NCI-H526 treated with DMSO at 0.1 percent for 48 hours (cell line): ENCODE measurements at places on chromosomes 1 and 21.
A peak's percentile ranks its signal among the peaks of the same experiment; 100 is the strongest.

- DNase-seq = no peak
Observed at GRCh38 chr1:150808121-150808520, at the start of gene CTSK. Gene CTSK, minus strand, starts transcription at chr1:150808260. Its CDS starts 1,455 bp downstream, at chr1:150806805.

GRCh38 chr1:11283151-11283550 lies 10.2 kb downstream of the UBIAD1 start:
- no peak for DNase-seq

GRCh38 chr1:245301921-245302320 lies 147.1 kb downstream of the KIF26B start:
- no peak for DNase-seq

- DNase-seq = no peak
Observed at GRCh38 chr1:76951153-76951552, 83.9 kb downstream of the ST6GALNAC5 start.

- no peak for DNase-seq
Observed at GRCh38 chr1:69506721-69507120, 61.0 kb upstream of the LRRC7 start.

DNA sequence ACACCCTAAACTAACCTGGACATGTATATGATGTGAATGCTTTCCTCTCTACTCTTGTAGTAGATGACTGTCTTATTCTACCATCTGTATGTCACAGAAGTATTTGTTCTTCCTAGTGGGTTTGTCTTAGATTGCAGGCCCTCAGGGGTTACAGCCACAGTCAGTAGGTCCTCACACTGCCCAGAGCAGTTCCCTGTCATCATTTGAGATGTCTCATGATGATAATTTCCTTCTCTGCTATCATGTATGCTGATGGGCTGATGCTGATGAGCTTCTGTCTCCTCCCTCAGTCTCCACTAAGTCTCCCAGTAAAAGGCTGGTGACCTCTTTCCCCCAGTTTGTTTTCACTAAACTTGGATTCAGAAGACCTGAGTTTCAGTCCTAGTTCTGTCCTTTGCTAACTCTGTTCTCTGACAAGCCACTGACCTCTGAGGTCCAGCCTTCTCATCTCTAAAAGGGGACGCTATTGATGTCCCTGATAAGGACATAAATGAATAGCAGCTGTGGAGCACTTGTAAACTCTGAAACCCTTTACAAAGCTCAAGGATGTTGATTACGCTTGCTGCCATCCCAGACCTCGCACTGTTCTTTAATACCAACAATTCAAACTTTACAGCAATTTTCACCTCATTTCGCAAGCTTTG lies 3.1 kb upstream of the ETV3 start:
- no peak for DNase-seq

DNA sequence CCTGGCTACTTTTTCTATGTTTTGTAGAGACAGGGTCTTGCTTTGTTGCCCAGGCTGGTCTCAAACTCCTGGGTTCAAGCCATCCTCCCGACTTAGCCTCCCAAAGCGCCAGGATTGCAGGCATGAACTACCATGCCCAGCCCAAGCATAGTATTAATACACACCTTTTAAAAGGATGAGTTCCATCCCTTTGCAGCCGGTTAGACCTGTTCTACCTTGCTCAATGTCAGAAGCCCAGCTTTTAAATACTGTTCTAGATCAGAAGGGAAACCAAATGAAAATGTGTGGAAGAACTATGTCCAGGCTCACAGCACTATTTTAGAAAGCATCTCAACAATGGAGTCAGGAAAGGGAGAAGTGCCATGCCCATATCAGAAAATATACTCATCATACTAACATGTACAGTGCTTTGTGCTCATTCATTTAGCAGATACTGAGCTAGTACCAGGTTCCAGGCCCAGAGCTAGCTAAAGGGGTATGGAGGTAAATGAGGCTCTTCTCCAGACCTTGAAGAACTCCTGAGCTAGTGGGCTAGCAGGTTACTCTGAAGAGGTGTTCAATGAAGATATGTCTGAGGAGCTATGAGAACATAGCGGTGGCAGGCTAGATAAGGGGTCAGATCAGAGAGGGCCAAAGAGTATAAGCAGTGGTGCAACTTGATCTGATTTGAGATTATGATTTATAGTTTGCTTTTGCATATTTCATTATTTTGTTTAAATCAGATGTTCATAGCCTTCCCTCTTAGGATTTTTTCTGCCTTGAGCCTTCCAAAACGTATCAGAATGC lies 78.2 kb downstream of the RNF220 start:
- DNase-seq = no peak

DNA sequence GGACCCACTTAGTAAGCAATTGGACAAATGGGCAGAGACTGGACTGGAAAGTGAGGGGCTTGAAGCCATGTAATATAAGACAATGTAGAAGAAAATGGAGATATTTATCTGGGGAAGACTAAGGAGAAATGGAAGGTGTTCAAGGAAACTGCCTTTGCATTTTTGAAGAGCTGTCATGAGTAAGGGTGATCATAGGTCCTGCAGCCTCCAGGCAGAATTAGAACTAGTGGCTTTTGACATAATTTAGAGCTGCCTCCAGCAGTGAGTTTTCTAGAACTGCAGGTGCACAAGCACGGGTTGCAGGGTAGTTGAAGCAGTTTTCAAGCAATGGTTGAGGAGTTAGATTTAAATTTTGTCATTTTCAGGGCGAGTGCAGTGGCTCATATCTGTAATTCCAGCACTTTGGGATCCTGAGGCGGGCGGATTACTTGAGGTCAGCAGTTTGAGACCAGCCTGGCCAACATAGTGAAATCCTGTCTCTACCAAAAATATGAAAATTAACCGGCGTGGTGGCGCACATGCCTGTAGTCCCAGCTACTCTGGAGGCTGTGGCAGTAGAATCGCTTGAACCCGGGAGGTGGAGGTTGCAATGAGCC lies 3.7 kb upstream of the CDC14A start:
- no peak for DNase-seq

DNA sequence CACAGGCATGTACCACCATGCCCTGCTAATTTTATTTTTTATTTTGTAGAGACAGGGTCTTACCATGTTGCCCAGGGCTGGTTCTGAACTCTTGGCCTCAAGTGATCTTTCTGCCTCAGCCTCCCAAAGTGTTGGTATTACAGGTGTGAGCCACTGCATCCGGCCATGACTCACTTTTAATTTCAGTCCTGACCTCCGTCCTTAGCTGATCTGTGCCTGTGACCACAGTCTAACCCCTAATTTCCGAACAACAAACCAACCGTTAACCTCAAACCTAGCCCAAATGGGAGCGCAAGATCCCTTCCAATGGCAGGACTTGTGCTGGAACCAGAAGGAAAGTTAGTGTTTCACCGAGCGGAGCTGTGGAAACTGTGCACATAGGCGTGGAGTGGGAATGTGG lies 29.3 kb upstream of the MAN1C1 start:
- no peak for DNase-seq

DNA sequence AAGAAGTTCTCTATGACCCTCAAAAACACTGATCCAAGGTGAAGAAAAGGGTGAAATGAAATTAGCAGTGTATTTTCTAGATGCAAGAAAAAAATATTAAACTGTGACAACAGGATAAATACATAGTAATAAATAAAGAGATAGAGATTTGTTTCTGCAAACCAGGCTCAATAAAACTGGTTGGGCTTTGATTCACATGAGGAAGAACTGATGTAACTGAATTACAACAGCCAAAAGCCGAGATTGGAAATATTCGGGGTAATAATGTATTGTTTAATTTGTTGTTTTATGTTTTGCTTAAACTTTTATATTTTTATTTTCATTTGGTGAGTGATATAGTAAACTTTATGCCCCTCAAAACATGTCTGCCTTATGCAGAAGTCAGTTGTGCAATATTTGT lies 285.0 kb downstream of the BRINP3 start:
- no peak for DNase-seq

DNA sequence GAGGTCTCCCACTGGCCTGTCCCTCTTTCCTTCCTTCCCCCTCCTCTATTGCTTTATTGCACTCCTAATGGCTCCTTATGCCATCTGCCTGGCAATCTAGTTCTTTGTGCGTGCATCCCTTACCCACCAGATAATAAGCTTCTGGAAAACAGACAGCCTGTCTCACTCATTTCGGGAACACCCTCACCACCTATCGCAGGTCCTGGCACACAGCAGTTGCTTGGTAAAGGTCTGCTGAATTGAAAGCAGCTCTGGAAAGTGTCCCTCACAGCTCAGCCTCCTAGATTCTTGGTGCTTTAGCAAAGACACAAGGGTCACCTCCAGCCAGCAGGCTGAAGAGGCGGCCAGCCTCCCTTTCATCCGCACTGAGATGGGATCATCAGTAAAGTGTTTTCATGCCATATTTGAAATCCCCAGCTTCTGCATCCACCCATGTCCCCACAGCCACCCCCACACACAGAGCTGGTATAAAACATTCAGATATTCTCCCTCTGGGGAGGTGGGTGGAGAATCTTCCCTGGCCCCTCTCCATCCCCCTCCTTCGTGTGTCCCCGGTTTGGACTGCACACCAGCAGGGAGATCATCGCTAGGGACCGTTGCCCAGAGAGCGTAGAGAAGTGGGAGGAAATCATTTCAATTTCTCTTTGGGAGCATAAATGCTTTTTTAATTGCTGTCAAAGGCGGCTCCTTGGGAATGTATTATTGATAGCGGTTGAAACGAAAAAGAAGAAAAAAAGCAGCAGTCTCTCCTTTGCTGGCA lies 29.1 kb upstream of the ATP2B4 start:
- no peak for DNase-seq

- DNase-seq = no peak
Observed at GRCh38 chr1:6948416-6948815, 163.2 kb downstream of the CAMTA1 start.

- no peak for DNase-seq
Observed at GRCh38 chr1:39501666-39502065, 10.2 kb downstream of the BMP8A start.

DNA sequence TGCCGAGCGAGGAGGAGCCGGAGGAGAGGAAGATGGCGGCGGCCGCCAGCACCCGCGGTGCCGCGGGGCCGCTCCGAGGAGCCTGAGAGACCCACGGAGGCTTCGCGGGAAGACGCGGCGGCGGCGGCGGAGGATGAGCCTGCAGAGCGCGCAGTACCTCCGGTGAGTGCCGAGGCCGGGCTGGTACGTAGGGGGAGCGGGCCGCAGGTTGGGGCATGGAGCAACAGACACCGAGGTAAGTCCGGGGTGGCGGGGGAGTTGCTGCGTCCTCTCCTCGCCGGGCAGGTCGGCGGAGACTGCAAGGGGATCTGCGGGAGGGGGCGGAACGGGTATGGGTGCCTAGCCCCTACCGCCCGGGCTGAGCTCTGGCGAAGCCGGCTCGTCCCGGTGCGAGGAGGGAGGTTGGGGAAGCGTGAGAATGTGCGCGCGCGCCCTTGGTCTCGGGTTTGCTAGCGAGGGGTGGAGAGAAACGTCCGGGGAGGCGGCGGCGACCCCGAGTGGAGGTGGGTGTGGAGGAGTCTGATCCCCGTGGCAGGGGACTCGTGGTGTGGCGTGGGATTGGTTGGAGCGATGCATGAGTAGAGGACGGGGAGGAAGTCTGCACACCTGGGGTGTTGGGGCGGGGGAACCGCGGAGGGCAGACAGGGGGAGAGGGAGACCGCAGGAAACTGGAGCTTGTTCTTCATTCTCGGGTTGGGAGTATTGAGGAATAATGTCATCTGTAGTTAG lies at the start of gene SMG7:
SMG7 (plus strand) TSS at position 12 of the 729 bp plus-strand sequence; CDS start at position 134, 122 bp downstream.
- peak; percentile 56 for DNase-seq

- DNase-seq = no peak
Observed at GRCh38 chr1:203769505-203770343, 4.7 kb downstream of the LAX1 start.

- no peak for DNase-seq
Observed at GRCh38 chr1:181514298-181515290, 31.3 kb downstream of the CACNA1E start.

DNA sequence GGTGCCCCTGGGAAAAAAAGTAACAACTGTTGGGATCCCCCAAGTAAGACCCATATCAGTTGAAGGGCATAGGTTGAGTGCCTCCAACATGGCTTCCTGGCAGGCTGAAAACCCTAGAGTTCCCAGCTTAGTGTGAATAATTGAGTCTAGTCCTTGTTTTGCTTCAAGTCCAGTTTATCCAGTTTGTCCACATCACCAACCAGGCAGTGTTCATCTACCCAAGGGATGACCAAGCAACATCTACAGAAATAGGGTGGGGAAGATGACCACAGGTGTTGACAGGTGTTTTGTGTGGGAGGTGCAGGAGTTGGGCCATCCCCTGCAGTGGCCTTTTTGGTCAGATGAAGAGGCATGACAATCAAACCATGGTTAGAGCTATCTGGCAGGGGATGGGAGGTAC lies 54.3 kb upstream of the ERO1B start:
- DNase-seq = no peak

- no peak for DNase-seq
Observed at GRCh38 chr1:82377201-82377884, 576.6 kb downstream of the ADGRL2 start.

DNA sequence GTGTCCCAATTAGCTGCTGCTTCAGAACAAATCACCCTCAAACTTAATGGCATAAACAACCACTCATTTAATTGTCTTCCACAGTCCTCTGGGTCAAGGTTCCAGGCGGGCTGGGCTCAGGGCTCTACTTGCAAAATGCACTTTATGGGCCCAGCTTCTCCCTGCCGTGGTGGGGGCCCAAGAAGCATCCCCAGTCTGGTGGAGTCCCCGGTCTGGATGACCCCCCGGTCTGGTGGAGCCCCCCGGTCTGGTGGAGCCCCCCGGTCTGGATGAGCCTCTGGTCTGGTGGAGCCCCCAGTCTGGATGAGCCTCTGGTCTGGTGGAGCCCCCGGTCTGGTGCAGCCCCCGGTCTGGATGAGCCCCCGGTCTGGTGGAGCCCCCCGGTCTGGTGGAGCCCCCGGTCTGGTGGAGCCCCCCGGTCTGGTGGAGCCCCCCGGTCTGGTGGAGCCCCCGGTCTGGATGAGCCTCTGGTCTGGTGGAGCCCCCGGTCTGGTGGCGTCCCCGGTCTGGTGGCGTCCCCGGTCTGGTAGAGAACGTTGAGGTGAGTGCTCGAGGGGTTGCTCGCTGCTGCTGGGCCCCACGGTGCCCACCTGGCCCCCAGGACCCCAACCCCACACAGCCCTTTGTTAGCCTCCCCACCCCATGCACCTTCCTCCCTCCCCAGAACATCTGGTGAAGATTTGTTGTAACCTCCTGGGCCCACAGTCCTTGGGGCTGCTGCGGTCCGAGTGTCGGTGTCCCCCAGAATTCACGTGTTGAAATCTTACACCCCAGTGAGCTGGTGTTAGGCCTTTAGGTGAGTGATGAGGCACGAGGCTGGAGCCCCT lies 33.8 kb downstream of the POFUT2 start:
- DNase-seq = no peak

DNA sequence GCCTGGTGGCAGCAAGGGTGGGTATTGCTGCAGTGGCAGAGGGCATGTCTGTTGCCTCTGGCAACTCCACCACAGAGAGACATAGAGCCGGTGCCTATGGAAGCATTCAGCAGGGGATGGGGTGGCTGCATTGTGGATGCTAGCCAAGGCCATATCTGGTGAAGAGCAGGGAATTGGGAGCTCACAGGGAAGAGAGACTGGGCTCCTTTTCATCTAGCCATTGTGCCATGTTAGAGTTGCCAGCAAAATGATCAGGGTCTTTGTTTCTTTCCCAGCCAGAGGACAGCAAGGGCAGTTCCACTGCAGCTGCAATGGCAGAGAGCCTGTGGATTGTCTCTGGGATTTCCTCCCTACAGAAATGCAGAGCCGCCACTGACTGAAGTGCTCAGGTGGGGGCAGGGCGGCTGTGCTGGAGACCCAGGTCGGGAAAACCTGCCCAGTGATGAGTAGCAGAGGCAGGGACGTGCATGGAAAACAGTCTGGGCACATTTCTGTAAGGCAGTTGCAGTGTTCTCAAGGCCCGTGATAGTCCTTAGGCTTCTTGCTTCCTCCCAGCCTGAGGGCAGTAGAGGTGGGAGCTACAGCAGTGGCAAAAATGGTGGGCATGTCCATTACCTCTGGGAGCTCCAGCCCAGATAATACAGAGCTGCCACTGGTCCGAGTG lies 40.2 kb upstream of the CYP4X1 start:
- DNase-seq = no peak

GRCh38 chr21:28705616-28706015 lies 287.1 kb downstream of the LTN1 start:
- no peak for DNase-seq
